ENCODE measurements at places on chromosomes 11 and 22.

GRCh38 chr22:35643991-35644390 is 4.3 kb upstream of the APOL6 start:
- DNase-seq, result no peak

DNA sequence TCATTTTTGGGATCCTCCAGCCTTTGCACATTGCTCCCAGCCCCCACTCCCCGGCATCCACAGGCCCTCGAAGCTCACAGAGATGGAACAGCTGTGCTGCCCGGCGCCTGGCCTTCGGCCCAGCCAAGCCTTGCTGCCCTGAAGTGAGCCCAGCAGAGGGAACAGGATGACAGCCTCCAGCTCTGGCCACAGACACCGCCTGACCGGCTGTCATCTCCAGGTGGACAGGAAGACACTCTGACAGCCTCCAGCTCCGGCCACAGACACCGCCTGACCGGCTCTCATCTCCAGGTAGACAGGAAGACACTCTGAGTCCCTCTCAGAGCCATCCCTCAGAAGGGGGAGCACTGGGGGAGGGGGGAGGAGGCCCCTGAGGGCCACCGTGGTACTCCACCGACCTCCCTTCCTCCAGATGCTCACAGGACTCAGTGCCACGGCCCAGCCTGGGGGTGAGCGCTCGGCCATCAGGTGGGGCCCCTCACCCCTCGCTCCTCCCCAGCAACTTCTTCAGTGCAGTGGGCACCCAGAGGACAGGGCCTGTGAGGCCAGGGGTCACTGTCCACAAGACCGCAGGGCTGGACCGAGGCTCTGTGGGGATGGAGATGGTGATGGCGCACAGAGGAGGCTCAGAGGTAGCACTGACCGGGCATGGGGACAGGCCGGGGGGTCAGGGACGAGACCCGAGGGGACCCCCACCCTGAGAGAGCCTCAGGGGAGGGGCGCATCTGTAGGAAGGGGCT is 58.6 kb downstream of the BRD1 start:
- DNase-seq, result peak; percentile 79

GRCh38 chr11:79074547-79074946 is 366.3 kb downstream of the TENM4 start:
- no peak for DNase-seq

- DNase-seq, result no peak
Observed at GRCh38 chr11:115180272-115180671, 323.9 kb downstream of the CADM1 start.

- DNase-seq, result no peak
Observed at GRCh38 chr11:45095691-45096010, 50.8 kb upstream of the PRDM11 start.

- DNase-seq, result no peak
Observed at GRCh38 chr11:13576995-13577394, 81.2 kb upstream of the PTH start.

DNA sequence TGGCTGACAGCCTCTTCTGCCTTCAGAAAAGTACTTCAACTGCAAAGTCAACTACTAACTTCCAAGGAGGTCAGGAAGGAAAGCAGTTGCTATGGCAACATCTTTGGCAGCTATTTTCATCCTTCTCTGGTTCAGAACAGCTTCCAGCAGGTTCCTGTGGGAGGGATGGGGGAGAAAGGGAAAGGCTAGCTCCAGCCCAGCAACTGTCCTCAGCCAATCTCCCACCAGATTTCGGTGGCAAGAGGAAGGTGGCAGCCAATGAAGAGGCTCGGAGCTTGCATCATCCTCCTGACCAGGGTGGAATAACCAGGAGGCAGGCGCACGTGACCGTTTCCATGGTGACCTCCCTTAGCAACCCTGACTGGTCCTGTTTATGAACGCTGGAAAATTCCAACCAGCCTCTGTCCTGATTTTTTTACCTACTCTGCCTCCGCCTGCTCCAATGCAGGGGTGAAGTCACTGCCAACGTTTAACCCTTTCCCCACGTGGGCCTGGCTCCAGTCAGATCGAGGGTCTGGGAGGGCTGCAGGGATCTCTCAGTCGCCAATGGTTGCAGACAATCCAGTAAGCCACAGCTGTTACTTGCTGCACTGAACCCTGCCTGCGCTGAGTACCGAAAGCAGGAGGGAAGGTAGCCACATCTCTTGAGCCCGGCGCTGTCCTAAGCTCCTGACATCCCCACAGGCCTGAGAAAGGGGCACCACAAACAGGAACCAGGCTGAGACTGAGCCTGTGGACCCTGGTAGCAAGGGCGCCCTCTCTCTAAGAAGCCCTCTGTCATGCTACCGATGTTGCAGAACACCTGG is 11.2 kb upstream of the MALAT1 start:
- DNase-seq, result peak; percentile 96

DNA sequence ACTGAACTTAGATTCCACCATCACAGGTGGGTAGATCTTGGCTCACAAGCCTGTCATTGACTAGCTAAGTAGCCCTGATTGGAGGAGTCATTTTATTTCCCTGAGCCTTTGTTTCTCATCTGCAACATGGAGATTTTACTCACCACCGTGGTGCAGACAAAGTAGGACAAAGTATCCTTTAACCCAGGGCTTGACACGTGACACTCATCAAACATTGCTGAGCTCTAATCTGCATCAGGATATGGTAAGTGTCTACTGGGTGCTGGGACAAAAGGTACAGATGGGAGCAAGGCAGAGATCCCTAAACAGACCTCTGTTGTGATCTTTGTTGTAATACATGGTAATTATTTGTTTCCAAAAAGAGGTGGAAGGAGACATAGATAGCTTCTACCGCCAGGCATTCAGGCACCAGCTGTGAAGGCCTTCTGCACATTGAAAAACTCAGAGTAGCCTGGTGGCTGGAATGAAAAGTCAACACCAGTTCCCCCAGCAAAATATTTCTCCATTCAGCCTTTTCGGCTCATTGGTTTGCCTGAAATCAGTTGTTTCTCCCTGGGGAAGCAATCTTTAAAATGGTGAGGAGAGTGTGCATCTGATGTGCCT is 18.3 kb upstream of the MICAL2 start:
- no peak for DNase-seq

DNA sequence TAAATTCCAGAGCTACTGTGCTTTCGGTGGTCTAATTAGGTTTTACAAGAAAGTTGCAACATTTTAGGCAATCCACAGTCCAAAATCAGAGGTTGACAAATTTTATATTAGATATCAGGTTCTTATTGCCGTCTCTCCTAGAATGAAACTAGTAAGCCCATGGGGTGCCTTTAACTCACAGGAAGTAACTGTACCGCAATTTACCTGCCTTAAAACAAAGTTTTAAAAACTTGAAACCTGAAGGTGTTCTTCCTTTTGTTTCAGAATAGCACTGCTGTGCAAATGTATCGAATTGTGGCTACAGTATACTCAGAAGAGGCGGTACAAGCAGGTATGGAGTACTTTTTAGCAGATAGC is 77.2 kb downstream of the PISD start:
- DNase-seq, result no peak

GRCh38 chr22:41964112-41964491 is 5.1 kb upstream of the SEPTIN3 start:
- no peak for DNase-seq

DNA sequence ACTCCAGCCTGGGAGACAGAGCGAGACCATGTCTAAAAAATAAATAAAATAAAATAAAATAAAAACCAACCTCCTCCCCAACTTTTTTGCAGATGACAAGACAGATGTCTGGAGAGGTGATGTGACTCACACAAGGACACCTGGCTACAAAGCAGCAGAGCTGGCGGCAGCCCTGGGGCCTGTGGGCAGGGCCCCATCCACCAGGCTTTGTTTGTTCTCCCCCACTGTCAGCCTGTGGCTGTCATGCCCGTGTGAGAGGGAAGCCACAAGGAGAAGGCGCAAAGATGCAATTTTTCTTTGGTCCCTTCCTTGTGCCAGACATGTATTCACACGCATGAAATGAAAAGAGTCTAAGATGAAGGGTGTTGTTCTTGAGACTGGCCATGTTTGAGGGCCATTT is 16.6 kb downstream of the CD59 start:
- no peak for DNase-seq

DNA sequence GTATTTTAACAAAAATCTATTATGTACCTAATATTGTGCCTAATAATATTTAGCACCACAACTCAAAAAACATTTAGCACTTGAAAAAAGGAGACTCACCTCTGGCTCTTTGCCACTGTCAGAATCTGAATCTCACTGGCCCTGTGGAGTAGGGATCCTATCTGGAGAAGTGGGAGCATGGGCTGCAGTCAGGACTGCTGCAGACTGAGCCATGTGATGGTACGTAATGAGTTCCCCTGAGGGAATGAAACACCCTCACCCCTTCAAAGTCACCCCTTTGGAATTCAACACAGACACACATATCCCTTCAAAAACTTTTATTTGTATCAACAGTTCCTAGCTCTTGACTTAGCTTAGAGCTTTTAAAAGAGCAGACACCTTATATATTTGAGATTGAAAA is 6.5 kb downstream of the PTPMT1 start:
- DNase-seq, result no peak

- DNase-seq, result no peak
Observed at GRCh38 chr11:124667601-124668000, 5.9 kb downstream of the SIAE start.

DNA sequence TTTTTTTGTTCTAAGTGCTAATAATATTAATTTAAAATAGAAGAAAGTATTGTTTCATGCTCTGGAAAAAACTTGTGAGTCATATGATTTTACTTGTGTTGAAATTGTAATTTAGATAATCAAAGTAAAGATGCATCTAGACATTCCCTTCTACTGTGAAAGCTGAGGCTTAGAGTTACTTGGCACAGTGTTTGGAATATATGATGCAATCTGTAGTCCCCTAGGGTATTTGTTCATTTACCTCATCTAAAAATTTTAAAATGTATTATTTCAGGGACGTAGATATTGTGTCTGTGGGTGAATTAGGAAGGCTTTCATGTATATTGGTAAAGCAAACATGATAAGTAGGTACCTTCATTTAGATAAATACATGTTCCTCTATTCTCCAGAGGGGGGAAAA is 793.5 kb upstream of the CNTN5 start:
- DNase-seq, result no peak

DNA sequence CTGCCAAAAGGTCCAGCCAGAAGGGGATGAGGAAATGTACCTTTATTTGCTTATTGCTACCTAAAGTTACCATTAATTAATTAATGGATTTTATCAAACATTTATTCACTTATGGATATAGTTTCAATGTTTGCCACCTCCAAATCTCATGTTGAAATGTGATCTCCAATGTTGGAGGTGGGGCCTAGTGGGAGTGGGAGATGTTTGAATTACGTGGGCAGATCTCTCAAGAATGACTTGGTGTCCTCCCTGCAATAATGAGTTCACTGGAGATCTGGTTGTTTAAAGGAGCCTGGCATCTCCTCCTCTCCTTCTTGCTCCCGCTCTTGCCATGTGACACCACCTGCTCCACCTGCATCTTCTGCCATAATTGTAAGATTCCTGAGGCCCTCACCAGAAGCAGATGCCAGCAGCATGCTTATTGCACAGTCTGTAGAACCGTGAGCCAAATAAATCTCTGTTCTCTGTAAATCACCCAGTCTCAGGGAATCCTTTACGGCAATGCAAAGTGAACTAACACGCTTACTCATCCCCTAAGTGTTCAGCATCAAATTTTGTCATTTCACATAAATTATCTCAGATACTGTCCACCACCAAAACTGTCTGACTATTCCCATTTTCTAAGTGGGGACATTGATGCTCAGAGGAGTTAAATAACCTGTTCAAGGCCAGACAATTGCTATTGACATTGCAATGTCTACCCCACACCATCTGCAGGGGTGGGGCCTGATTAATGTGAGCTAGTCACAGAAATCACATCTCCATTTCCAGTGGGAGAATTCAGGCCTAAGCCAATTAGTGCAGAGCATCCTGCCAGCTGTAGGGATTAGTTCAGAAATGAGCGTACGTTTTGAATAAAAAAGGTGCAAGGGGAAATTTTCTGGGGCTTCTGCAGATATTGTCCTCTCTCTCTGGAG is 51.6 kb upstream of the SYN3 start:
- DNase-seq, result no peak

DNA sequence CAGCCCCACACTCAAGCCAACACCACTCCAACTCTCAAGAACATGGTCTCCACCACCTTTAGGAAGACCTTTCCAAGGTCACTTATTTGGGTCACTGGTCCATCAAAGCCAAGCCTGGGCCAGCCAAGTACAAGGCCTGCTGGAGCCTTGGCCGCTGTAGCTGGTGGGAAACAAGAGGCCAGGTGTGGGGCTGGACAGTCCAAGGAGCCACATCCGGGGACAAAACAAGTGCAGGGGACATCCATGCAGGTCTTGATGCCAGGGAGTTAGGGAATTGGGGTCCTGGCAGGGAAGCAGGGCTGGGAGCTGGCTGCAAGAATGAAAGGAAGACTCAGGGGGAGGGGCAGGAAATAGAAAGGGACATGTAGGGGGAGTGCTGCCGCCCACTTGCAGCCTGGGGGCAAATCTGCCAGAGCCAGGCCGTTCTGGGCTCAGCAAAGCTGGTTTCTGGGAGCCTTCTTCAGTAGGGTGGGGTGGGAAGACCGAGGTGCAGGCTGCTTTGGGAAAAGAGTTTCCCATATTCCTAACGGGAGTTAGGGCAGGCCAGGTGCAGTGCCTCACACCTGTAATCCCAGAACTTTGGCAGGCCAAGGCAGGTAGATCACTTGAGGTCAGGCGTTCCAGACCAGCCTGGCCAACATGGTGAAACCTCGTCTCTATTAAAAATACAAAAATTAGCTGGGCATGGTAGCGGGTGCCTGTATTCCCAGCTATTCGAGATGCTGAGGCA is 69.5 kb upstream of the ATXN10 start:
- no peak for DNase-seq

GRCh38 chr11:76690736-76691135 is 20.2 kb upstream of the LRRC32 start:
- DNase-seq, result no peak

- DNase-seq, result no peak
Observed at GRCh38 chr11:810040-810567, 337 bp downstream of the RPLP2 start.

DNA sequence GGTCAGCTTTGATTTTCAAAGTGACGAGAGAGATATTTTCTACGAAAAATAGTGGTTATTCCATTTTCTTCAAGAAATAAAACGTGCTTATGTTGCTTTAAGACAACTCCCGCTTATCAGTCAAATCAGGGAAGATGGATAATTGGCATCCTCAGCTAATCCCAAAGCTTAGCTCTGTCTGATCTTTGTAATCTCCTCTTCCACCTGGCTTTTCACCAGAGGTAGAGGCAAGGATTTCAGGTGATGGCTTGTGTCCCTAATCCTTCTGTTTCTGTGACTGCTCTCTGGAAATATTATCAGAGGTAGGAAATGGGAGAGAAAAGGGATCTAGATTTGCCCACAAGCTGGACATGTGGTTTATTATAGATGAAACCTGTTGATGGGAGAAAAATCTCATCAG is 78.9 kb downstream of the DBX1 start:
- DNase-seq, result no peak

DNA sequence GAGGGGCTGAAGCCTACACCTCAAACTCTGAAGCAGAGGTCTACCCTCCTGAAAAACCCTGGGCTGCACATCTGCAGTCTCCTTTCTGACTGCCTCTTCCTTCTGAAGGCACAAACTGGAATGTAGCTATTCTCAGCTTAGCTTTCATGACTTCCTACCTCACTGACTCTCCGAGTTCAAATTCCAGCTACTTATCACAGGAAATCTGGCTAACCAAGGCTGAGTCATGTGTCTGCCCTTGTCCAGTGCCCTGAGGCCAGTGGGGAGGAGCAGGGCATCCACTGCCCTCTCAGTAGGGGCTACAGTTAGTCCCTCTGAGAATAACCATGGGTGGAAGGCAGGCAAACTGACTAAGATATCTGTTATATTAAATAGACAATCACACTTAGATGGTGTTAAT is 29.2 kb downstream of the PDGFD start:
- no peak for DNase-seq

Measured in ovary (tissue), 10 donors.